ENCODE measurements at places on chromosomes 16 and 17. TPM values are rescaled to one million over a fixed set of nuclear protein-coding genes. Genes with fewer than 3 reads are reported as not detected.

The LRRC37A gene
- 2.1 TPM for total RNA-seq

The ABCA8 gene
- 7.6 TPM for total RNA-seq

The HOXB1 gene
- not detected for total RNA-seq

The ANKS4B gene
- under 0.01 TPM for total RNA-seq

The CTRL gene
- 0.33 TPM for total RNA-seq

The NAGS gene
- 2.9 TPM for total RNA-seq

The NUDT21 gene
- 102 TPM for total RNA-seq

The TP53TG3B gene
- total RNA-seq = not detected

The TMIGD1 gene
- total RNA-seq = not detected

The RNF222 gene
- not detected for total RNA-seq

The ANKRD40CL gene
- total RNA-seq = not detected

The CNTNAP1 gene
- 52.4 TPM for total RNA-seq

The NUPR1 gene
- 30.9 TPM for total RNA-seq

The GCGR gene
- not detected for total RNA-seq

The TBC1D3G gene
- not detected for total RNA-seq

The CA5A gene
- not detected for total RNA-seq

The TBX21 gene
- 0.12 TPM for total RNA-seq

The CES4A gene
- total RNA-seq = 1.00 TPM

The KRT39 gene
- 0.11 TPM for total RNA-seq

The ZNF768 gene
- 20.3 TPM for total RNA-seq

The KCNJ12 gene
- total RNA-seq = under 0.01 TPM

The CCNF gene
- 13.7 TPM for total RNA-seq

The KRTAP4-9 gene
- total RNA-seq = 0.12 TPM

The CCDC40 gene
- 2.0 TPM for total RNA-seq

The ITGB4 gene
- under 0.01 TPM for total RNA-seq

The PABPN1L gene
- not detected for total RNA-seq

All from uterine smooth muscle cell (primary cell).